ENCODE measurements at places on chromosomes 3 and 15.

- DNase-seq, result no peak
These were observed 179.1 kb downstream of the AKAP13 start for GRCh38 chr15:85559530-85559929.

- DNase-seq, result no peak
These were observed 183.3 kb upstream of the ADAMTS9 start for GRCh38 chr3:64870876-64871646.

- no peak for DNase-seq
These were observed 16.3 kb upstream of the LINGO1 start for GRCh38 chr15:77649017-77649416.

GRCh38 chr3:119098619-119099222 is 47.2 kb upstream of the TEX55 start:
- no peak for DNase-seq

GRCh38 chr3:126205717-126206655 is 25.6 kb upstream of the ALDH1L1 start:
- DNase-seq, result no peak

DNA sequence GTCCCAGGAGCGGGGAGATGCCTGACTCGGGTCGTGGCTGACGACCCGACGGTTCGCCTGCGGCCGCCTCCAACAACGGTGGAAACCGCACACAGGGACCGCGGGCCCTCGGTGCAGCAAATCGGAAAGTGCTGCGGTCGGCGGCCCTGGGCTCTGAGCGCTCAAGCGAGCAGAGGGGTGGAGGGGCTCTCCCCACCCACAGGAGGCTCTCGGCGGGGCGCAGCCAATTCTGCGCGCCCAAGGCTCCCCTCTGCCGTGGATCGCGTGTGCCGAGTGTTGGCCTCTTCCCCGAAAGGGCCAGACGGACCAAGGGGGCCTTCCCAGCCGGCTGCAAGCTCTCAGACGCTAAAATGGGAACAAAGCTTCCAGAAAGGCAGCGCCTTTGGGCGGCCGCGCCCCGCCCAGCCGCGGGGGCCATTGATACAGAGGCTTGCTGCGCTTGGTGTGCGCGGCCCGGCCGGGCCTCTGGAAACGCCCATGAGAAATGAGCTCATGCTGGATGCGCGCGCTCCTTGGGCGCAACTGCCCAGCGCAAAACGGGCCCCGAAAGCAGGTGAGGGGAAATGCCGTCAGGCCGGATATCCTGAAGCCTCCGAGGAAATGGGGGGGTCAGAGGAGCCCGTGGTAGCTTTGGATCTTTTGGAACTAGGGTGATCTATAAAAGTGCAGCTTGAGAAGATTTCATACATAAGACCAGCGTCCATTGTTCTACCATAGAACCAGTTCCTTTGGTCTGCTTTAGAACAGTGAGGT is 1.2 kb upstream of the GSK3B start:
- DNase-seq, result peak; percentile 80
